A673 (cell line): ENCODE measurements at places on chromosomes 1 and 21. TPM values are rescaled to one million over a fixed set of nuclear protein-coding genes. Genes with fewer than 3 reads are reported as not detected.

DNA sequence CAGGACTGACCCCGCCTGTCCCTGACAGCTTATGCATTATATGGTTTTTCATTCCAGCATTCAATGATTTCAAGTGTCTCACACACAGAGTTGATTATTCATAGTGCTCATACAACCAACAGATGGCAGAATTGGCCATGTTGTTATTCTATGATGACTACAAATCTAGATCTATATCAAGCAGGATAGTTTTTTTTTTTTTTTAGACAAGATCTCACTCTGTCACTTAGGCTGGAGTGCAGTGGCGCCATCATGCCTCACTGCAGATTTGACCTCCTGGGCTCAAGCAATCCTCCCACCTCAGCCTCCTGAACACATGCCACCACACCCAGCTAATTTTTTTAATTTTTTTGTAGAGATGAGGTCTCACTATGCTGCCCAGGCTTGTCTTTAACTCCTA lies 40.1 kb upstream of the LRRC8D start:
- peak; percentile 75 for DNase-seq
- H3K4me1 ChIP-seq: peaks cover 3% of the 10 kb centered on the region
- no peaks in the 10 kb centered on the region for H3K27me3 ChIP-seq
- no peak overlapping the region for H3K27ac ChIP-seq
- H3K4me3 ChIP-seq: no peak overlapping the region

- peaks cover 46% of the 10 kb centered on the region for H3K36me3 ChIP-seq
- H3K4me3 ChIP-seq: peak overlapping the region; percentile 70
- H3K27me3 ChIP-seq: no peaks in the 10 kb centered on the region
- H3K27ac ChIP-seq: peak overlapping the region; percentile 85
- peaks cover 8% of the 10 kb centered on the region for H3K4me1 ChIP-seq
These were observed 435 bp downstream of the ILF2 start for GRCh38 chr1:153670257-153670858.

OR2L3 gene
- total RNA-seq: not detected in 2 replicates

GRCh38 chr1:245118806-245119205 lies 36.0 kb upstream of the KIF26B start:
- no peaks in the 10 kb centered on the region for H3K27me3 ChIP-seq
- no peaks in the 10 kb centered on the region for H3K36me3 ChIP-seq
- no peak for DNase-seq

DNA sequence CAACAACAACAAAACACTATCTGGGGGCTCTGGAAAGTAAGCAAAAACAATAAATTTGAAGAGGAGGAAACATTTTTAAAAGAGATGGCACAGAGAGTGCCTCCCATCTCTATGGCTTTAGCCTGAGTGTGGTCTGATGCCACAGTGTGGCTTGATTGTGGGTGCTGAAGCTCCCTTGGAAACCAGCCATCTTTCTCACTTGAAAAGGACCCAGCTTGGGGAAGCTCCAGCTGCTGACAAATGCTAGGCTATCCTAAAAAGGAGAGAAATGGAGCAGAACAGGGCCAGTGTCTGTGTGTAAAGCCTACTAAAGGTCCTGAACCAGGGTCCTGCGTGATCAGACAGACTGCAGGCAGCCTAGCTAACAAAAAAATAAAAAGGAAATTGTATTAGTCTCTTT lies 642.0 kb upstream of the PTBP2 start:
- no peak overlapping the region for H3K27ac ChIP-seq
- no peak for DNase-seq
- H3K4me1 ChIP-seq: no peaks in the 10 kb centered on the region

- no peaks in the 10 kb centered on the region for H3K36me3 ChIP-seq
- peak overlapping the region; percentile 30 for H3K27ac ChIP-seq
- DNase-seq: no peak
- peaks cover 18% of the 10 kb centered on the region for H3K4me1 ChIP-seq
- H3K4me3 ChIP-seq: no peak overlapping the region
These were observed 5.1 kb upstream of the HES4 start for GRCh38 chr1:1004780-1005697.

EDARADD gene
- total RNA-seq: 0.15 and 0.52 TPM in 2 replicates

GRCh38 chr1:147077523-147077922 lies 94.7 kb downstream of the PRKAB2 start:
- H3K4me1 ChIP-seq: no peaks in the 10 kb centered on the region
- peaks cover 21% of the 10 kb centered on the region for H3K27me3 ChIP-seq
- no peaks in the 10 kb centered on the region for H3K36me3 ChIP-seq
- no peak overlapping the region for H3K4me3 ChIP-seq

DNA sequence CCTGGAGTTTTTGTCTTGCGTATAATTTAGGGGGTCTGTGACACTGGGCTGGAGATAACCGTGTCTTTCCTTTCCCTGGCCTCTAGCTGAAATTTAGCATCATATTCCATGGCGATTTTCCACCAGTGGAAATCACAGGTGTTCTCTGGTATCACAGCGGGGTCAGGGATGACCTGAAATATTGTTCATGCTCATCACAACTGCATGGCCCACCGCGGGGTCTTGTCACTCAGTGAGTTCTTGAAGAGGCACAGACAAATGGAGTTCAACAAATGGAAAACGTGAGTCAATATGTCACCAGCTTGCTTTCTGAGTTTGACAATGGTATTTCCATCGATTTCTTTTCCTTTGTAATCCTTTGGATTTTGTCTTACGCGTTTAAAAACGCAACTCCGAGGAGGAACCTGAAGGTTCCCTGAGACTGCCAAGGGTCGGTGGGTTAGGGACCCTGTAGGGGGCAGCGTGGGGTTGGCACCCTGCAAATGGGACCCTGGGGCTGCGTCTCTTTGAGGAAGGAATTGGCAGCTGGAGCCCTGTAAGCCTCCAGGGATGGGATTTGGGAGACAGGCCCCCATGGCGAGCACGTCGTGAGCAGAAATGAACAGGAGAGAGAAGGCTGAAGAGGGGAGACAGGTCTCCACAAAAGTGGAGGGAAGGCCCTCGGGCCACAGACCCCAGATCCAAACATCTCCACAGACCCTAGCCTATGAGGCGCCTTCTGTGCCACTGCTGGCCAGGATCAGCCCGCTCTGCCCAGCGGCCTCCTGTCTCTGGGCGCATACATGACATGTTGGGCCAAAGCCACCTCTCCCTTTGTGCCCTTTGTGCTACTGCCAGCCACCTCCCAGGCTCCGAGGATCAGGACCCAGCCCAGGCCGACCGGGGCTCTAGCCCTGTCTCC lies 32.1 kb upstream of the RUNX3 start:
- H3K27ac ChIP-seq: no peak overlapping the region
- no peaks in the 10 kb centered on the region for H3K4me1 ChIP-seq
- DNase-seq: no peak
- no peaks in the 10 kb centered on the region for H3K36me3 ChIP-seq

- no peaks in the 10 kb centered on the region for H3K27me3 ChIP-seq
- no peak overlapping the region for H3K27ac ChIP-seq
- peaks cover 4% of the 10 kb centered on the region for H3K4me1 ChIP-seq
- peak; percentile 81 for DNase-seq
These were observed 47.0 kb downstream of the F5 start for GRCh38 chr1:169538998-169539871.

GRCh38 chr1:228340686-228341449 lies 65.8 kb downstream of the TRIM11 start:
- no peaks in the 10 kb centered on the region for H3K27me3 ChIP-seq
- peak; percentile 16 for DNase-seq
- no peaks in the 10 kb centered on the region for H3K4me1 ChIP-seq
- no peak overlapping the region for H3K4me3 ChIP-seq
- peaks cover 3% of the 10 kb centered on the region for H3K36me3 ChIP-seq
- no peak overlapping the region for H3K27ac ChIP-seq

- H3K27me3 ChIP-seq: no peaks in the 10 kb centered on the region
- no peak overlapping the region for H3K4me3 ChIP-seq
- no peak overlapping the region for H3K27ac ChIP-seq
- no peaks in the 10 kb centered on the region for H3K4me1 ChIP-seq
These were observed 16.4 kb downstream of the SLC45A1 start for GRCh38 chr1:8334106-8334851.

DNA sequence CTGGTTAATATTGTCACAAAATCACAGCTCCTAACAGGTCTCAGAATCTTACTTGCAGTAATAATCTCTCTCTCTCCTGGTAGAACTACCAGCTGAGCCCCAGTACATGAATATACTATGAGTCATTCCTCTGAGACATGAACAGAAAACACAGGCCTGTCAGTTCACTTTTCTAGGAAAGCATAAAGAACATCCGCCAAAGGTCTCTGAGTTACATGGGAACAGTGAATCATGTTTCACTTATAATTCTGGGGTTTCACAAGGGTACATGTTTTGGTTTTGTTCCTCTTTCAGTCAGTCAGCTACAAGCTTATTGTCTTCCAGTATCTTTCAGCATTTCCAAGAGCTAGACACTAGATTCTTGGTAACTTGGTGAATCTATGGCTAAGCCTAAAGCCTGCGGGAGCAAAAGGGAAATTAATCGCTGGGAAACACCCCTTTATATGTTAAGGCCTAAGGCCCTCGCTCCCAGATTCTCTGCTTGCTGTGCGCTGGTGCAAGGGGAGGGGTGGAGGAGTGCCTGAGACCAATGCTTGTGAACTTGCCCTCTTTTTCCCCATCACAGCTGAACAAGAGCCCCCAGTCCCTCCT lies 31.7 kb downstream of the IFNGR2 start:
- no peaks in the 10 kb centered on the region for H3K4me1 ChIP-seq
- no peak for DNase-seq
- H3K36me3 ChIP-seq: peaks cover 49% of the 10 kb centered on the region
- no peak overlapping the region for H3K4me3 ChIP-seq

- H3K36me3 ChIP-seq: no peaks in the 10 kb centered on the region
- no peak for DNase-seq
- peaks cover 5% of the 10 kb centered on the region for H3K4me1 ChIP-seq
- H3K27ac ChIP-seq: no peak overlapping the region
These were observed 1.2 kb downstream of the LORICRIN start for GRCh38 chr1:153260585-153261280.

BRINP3 gene
- total RNA-seq: 0.76 TPM in 1 of 2 replicates, not detected in the other

GRCh38 chr1:23449958-23450357 lies 25.4 kb upstream of the TCEA3 start:
- peaks cover 6% of the 10 kb centered on the region for H3K4me1 ChIP-seq
- H3K36me3 ChIP-seq: no peaks in the 10 kb centered on the region

GRCh38 chr1:45117766-45118165 lies 88.6 kb downstream of the ZSWIM5 start:
- no peak overlapping the region for H3K27ac ChIP-seq
- peaks cover 5% of the 10 kb centered on the region for H3K27me3 ChIP-seq
- no peaks in the 10 kb centered on the region for H3K4me1 ChIP-seq
- no peaks in the 10 kb centered on the region for H3K36me3 ChIP-seq
- no peak overlapping the region for H3K4me3 ChIP-seq
- DNase-seq: no peak

DNA sequence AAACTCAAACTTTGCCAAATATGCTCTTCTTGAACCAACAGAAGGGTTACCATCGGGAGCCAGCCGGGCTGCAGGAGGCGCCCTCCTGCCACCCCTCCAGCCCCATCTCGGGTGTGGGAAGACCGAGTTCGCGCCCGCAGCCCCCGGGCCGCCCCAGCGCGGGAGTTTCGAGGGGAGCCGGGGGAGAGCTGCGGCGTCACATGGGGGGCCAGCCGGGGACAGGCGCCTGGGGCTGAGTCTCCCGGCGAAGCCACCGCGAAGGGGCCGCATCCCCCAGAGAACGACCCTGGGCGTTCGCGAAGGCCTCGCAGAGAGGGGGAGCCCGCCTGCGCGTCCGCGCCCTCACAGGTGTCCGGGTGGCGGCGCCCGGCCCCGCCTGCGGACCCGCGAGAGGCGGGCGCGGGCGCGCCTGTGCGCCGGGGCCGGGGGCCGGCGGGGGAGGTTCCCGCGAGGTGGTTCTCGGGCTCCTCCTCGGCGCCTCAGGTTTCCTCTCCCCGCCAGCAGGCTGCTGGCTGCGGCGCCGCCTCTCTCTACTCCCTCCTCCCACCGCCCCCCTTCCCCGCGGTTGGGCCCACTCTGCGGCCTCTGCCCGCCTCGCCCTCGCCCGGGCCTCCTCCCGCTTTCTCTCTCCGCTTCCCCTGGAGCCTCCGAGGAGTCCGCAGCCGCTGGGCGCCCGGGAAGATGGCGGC lies at the start of gene RAVER2:
TSS of gene RAVER2 (plus strand) at position 584 of the 689 bp plus-strand sequence. CDS start at position 682, 98 bp downstream.
- H3K4me3 ChIP-seq: peak within 1 kb of the TSS; percentile 98
- peak; percentile 91 for DNase-seq
- no peaks in the 10 kb centered on the region for H3K27me3 ChIP-seq
- peak within 1 kb of the TSS; percentile 93 for H3K27ac ChIP-seq
- peaks cover 28% of the 10 kb centered on the region for H3K4me1 ChIP-seq

GRCh38 chr21:38498057-38498833 lies at the start of gene ERG:
TSS of gene ERG (minus strand) at chr21:38498477. CDS start at chr21:38498380, 97 bp downstream.
- no peaks in the 10 kb centered on the region for H3K27me3 ChIP-seq
- H3K4me1 ChIP-seq: no peaks in the 10 kb centered on the region
- H3K4me3 ChIP-seq: no peak within 1 kb of the TSS
- H3K27ac ChIP-seq: no peak within 1 kb of the TSS
- H3K36me3 ChIP-seq: no peaks in the 10 kb centered on the region

GRCh38 chr1:34147301-34147700 lies 17.7 kb downstream of the CSMD2 start:
- no peak overlapping the region for H3K4me3 ChIP-seq
- no peak for DNase-seq
- H3K27ac ChIP-seq: no peak overlapping the region
- H3K4me1 ChIP-seq: no peaks in the 10 kb centered on the region

- H3K27ac ChIP-seq: no peak overlapping the region
- no peak for DNase-seq
- H3K4me3 ChIP-seq: no peak overlapping the region
- H3K27me3 ChIP-seq: peaks cover 6% of the 10 kb centered on the region
- no peaks in the 10 kb centered on the region for H3K4me1 ChIP-seq
- no peaks in the 10 kb centered on the region for H3K36me3 ChIP-seq
These were observed 187.9 kb downstream of the PTPRU start for GRCh38 chr1:29424266-29424665.
